ENCODE measurements at places on chromosomes 1 and 21.

DNA sequence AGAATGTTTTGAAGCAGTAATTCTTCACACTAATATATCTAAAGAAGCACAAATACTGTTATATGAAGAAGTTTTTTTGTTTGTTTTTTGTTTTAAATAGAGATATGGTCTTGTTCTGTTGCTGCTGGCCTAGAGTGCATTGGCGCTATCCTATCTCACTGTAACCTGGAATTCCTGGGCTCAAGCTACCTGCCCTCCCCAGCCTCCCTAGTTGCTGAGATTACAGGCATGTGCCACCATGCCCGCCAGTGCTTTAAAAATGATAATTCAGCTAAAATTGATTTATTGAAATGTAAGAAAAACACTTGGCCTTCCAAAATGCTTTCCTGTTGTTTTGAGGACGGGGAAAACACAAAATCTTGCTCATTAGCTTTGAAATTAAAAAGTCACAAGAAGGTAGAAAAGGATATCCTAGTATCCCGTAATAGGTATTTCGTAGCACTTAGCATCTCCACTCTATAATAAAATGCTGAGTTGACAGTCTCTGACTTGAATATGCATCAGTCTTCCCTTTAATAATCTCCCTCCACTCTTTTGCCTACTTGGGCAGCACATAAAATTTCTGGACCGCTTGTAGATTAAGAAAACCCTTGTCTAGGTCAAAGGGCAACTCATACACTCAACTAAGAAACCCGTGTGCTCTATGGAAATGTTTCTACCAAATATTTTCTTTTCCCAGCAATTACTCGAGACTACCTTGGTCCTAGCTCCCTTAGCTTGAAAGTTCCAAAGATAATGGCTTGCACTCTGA lies 1.3 kb downstream of the SCYL3 start:
- DNase-seq: no peak

DNA sequence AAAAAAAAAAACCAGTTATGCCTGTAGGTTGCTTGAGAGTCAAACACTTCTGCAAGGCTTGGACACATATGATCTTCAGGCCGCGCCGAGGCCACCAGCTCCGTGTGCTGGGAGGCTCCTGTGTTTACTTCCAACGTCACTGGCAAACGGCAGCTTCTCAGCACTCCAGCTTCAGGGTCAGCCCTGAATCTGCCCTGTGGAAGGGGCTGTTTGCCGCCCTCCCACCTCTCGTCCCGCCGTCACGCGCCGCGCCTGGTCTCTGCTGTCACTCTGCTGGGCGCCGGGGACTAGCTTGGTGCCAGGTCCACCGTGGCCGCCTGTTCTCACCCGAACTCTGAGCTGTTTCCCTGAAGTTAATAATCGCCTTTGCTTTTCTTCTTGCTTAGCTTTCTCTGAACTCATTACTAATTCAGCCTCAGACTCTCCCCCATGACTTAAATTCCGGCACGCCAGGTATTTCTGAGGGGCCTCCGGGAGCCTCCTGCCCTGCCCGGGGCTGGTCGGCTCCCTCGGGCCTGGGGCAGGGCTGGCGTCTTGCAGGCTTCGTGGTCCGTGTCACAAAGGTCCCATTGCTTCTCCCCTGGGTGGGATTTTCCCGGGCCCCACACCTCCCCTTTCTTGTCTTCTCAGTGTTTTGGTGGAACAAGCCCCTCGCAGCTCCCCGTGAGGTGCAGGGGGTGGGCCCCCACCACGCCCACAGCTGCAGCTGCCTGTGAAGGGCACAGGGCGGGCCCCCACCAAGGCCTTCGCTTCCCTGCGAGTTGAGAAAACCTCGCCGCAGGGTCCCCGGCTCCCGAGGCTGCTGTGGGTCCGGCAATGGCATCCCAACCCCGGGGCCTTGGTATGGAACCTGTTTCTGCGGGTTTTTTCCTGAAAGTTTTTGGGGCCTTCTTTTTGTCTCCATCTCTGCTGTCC lies 14.6 kb upstream of the C1orf159 start:
- no peak for DNase-seq

DNA sequence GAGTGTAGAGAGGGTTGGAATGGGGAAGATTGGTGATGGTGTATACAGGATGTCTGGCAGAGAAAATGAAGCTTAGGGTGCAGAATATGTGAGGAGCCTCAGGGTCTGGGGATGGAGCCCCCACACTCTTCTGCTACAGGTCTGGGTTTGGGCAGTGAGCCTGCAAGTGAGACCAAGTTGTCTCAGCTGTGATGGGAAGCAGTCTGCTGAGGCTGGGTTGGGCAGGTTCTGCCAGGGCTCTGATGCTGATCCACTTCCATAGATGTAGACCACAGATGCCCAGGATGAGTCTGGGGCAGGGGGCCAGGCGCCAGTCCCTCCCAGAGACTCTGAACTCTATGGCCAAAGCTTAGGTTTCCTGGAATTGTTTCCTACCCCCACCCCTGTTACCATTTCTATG lies 516.9 kb downstream of the PTPRU start:
- no peak for DNase-seq

DNA sequence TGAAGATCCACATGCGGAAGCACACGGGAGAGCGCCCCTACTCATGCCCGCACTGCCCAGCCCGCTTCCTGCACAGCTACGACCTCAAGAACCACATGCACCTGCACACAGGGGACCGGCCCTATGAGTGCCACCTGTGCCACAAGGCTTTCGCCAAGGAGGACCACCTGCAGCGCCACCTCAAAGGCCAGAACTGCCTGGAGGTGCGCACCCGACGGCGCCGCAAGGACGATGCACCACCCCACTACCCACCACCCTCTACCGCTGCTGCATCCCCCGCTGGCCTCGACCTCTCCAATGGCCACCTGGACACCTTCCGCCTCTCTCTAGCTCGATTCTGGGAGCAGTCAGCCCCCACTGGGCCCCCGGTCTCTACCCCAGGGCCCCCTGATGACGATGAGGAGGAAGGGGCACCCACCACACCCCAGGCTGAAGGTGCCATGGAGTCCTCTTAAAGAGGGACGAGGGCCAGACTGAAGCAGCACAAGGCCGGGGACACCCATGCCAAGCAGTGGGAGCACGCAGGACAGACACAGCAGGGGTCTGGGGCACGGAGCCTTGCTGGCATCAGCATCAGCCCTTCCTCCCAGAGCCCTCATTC lies 13.7 kb downstream of the ZBTB7B start:
- no peak for DNase-seq

DNA sequence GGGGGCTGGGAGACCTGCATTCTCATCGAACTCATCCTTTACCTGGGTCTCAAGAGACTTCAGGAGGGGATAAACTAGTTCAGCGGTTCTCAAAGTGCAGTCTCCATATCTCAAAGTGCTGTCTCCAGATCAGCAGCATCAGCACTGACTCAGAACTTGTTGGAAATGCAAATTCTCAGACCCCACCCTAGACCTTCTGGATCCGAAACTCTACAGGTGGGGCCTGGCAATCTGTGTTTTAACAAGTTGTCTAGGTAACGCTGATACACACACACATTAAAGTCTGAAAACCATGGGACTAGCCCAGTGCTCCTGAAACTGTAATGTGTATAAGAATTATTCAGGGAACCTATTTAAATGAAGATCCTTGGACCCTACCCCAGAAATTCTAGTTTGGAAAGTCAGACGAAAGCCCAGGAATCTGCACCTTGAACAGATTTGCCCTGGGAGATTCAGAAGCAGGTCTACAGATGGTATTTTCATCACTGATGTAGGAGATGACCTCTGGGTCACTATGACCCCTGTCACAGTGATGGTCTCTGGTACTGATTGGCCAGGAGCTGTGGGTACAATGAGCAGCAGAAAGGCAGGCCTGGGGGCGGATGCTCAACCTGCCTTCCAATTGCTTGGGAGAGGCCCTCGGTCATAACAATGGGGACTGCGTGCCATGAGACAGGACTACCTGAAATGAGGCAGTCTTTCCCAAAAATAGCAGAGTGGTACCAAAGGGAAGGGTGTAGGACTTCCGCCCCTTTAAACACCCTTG lies 127.2 kb downstream of the FAM78B start:
- no peak for DNase-seq

DNA sequence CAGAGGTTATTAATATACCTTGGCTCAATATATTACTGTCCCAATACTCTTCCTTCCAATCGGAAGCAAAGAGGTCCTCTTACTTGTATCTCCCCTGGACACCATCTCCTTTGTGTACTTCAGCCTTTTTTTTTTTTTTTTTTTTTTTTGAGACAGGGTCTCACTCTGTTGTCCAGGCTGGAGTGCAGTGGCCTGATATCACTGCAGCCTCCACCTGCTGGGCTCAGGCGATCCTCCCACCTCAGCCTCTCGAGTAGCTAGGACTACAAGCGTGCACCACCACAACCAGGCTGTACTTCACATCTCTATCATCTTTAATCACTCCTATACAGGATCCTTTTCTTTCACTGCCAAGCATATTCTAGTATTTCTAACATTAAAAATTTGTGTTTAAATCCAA lies 2.8 kb upstream of the DARS2 start:
- no peak for DNase-seq

- DNase-seq: peak; percentile 93
Measured at GRCh38 chr1:14826172-14826636, 227.7 kb downstream of the KAZN start.

- no peak for DNase-seq
Measured at GRCh38 chr1:221961532-221962292, 219.8 kb upstream of the DUSP10 start.

- peak; percentile 31 for DNase-seq
Measured at GRCh38 chr1:27071049-27071416, 58.4 kb upstream of the TENT5B start.

GRCh38 chr1:225652729-225653462 lies at the start of gene ENAH:
Gene ENAH, minus strand, starts transcription at chr1:225653123. Its CDS starts 433 bp downstream, at chr1:225652690.
- peak; percentile 72 for DNase-seq

DNA sequence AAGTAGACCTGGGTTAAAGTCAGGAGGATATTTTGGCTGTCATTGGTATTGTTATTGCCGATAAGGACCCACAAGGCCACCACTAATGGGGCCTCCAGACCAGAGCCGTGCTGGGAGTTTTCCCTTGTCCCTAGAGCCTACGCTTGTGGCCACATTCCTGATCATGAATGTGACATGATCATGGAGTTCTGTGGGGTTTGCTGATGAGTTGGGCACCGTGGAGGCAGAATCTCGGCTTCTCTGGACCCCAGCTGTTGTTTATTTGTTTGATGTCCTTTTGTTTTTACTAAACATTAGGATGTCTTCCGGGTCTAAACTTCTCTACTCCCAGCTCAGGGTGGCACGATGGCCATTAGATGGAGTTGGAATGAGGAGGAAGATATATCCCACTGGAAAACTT lies 74.9 kb upstream of the TMPRSS2 start:
- no peak for DNase-seq

DNA sequence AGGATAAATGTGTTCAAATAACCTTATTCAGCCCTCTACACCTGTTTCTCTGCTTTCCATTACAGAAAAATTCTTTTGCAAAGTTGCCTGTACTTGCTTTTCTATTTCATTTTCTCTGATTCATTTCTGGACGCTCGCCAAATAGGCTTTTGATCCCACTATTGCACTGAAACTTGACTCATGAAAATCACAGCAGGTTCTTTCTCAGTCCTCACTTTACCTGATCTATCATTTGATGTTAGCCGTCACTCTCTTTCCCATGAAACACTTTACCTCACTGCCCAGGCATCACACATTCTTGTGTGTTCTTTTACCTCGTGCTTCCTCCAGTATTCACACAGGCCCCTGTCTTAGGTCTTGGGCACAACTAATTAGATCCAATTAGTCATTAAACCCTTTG lies 26.2 kb downstream of the HSPA13 start:
- no peak for DNase-seq

DNA sequence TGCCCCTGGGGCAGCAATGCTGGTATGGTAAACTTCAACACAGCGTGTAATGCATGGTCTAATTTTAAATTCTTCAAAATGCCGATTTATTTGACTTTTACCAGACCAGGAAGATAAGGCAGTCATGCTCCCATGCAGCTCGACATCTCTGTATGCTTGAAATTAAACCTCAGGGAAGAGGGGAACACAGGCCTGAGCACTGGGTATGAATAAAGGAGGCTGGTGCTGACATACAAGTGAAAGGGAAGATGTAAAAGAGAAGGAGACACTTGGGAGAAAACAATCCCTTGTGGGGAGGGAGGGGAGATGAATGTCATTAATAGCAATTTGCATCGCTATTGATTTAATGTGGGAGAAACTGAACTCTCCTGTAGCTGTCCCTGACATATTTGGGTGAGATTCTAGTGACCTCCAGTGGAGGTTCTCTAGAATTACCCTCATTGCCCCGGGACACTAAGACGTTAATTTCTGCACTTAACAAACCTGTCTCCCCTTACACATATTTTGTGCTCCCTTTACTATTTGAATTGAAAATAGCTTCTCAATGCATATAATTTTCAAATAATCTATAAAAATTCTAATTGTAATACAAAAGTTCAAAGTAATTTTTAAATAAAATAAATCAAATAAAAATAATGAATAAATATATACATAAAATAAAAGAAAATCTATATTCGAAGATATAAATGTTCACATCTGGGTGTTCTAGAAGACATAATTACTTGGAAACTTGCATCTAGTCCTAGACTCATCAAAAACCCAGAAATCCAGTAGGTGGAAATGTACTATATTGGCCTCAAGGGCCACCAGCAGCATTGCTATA lies 283.1 kb downstream of the LMX1A start:
- DNase-seq: peak; percentile 29

- no peak for DNase-seq
Measured at GRCh38 chr1:15935056-15935950, 40.6 kb downstream of the ZBTB17 start.

DNA sequence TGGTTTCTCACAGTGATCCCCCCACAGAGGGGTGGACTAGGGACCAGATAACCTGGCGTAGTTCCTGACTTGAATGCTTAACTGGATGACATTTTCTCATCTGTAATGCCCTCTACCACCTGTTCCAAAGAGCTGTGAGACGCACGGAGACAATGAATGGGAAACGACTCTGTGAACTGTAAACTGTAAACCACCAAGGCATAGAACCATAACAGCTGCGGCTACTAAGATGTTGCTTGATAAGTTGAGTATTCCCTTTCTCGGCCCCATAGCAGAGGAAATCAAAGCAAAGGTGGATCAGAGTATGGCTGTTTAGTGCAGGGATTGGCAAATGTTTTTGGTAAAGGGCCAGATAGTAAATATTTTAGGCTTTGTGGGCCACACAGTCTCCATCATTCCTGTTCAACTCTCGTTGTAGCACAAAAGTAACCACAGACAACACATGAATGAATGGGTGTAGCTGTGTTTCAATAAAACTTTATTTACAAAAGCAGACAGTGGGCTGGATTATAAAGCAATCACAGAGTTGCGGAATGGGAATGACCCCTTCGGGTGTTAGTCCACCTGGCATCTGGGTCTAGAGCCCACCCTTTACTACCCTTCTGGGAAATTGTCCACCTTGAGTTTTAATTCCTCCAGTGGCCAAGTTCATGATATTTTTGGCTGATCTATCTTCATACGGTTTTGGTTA lies 315.2 kb downstream of the RPS6KC1 start:
- DNase-seq: no peak

- no peak for DNase-seq
Measured at GRCh38 chr1:213387380-213388015, 336.5 kb downstream of the RPS6KC1 start.

- no peak for DNase-seq
Measured at GRCh38 chr1:6033986-6034749, 11.5 kb upstream of the KCNAB2 start.

DNA sequence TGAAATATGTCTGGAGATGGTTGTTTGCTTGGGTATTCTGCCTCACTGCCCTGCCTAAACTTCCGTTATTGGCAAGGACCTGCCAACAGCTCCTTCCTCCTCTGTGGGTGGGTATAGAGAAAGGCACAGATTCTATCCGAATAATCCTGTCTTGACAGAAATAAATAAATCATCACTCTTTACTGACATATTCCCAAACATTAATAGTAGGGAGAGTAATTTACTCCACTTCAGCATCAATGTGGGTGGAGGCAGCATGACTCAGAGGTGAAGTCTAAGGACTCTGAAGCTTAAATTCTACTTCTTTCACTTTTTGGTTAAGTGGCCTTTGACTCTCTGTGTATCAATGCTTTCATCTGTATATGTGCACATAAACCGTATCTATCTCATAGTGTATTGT lies 2.9 kb downstream of the CD84 start:
- no peak for DNase-seq

Measured in skin of body (tissue), 3 donors.